ENCODE measurements at places on chromosomes 6 and 20.

DNA sequence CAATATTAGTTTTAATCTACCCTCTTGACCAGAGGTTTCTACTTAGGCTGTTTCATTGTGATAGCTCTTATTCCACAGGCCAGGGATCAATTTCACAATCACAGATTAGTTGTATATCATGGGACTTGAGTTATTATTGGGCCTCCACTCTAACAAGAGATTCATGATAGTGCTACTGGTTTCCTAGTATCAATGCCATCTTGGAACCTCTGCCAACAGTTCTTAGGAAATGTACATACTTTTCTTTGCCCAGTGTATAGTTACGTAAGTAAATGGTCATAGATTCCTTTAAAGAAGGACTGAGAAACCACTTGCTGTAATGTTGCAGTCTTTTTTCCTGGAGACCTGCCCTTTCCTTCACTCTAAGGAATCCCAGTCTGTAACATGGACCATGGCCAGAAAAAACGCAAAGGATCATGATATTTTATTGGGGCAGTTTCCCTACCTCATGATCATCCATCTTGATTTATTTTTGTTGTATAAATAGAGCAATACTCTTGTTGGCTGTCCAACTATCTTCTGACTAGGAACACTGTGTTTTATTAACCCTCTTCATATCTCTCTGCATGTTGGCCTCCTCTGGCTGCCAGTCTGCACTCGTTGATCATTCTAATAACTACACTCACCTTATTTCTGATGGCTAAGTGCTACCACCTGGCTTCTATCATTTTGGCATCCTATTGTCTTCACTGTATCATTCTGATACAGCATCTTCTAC is 38.0 kb upstream of the VGLL2 start:
- DNase-seq, result no peak

- DNase-seq, result no peak
These were observed 13.2 kb downstream of the ZNF831 start for GRCh38 chr20:59176812-59177211.

DNA sequence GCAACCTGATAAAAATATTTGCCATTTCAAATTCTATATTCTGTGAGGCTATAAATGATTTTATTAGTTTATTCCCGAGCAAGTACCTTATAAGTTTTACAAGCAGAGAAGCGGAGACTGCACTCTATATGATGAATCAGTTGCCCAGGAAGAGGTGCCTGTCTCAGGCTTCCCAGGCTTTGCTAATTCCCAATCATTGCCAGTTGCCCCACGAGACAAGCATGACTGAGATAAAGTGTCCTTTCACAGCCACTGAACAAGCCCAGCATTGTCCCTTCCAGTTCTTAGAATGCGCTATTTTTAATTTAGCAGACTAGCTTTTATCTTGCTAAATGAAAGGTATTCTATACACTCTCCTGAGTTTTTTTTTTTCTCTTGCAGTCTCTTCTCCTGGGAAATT is 260.7 kb downstream of the ALDH8A1 start:
- no peak for DNase-seq

DNA sequence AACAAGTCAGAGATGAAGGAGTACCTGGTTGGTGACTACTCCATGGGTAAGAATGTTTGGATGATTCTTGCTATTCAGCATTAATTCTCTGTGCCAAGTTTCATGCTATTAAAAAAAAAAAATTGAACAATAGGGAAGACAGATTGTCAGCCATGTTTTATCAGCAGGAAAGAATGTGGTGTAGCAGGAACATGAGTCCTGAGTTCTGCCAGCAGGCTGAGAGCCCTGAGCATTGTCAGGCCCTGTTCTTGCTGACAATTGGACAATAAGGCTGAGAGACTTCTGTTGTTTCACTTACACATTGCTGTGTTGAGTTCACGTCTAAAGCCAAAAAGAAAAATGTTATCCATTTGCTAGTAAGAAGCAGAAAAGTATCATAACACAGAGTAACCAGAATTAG is 70.4 kb upstream of the SMIM28 start:
- no peak for DNase-seq

- no peak for DNase-seq
These were observed 34.1 kb upstream of the SLC35D3 start for GRCh38 chr6:136887953-136888352.

DNA sequence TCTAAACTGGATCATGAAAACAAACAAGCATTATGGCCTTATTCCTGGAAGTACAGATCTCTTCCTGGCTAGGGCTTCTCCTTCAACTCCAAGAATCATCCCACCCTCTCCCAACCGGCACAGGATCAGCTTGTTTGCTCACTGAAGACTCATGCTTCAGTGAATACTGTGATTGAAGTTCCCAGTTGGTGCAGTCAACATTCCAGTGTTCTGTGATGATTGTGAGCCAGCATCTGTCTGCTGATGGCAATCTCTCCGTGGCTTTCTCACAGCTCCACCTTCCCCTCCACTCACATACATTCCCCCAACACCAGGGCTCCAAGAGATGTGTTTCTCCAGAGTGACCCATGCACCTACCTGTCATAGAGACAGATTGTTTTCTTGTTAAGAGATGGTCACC is 421.3 kb upstream of the BTBD3 start:
- no peak for DNase-seq
